ENCODE measurements at places on chromosomes 11 and 22.

DNA sequence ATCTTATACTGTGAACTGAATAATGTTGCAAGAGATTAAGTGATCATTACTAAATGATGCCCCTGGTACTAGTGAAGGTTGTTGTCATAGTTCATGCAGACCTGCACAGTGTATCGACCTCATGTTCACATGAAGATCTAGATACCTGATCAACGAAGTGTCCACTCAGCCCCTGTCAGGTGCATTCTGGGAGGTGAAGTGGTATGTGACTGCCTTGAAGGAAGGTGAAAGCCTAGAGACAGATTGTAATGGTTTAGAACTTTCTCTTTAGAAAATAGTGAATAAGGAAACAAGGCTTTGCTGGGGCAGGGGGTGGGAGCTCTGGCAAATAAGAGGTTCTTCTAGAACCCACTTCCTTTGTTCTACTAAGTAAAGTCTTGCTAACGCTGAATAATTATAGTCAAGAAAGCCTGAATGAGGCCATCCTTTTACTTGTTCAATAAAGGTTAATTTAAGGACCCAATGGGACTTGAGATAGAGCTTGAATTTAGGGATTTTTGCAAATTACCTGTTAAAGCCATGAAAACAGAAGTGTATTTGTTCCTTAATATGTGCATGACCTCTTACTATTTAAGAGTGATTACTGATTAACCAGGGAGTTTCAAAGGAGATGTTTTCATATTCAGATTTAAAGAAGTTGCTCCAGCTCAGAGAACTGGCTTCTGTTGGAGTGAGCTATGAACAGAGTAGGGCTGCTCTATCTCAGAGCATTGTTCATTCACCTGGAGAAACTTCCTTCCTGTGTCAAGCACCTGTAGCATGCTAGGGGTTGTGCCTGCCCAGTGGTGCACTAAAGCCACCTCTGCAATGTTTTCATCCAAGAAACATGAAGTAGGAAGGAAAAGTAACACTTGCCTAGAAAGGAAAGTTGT lies 45.3 kb downstream of the C22orf31 start:
- no peak for DNase-seq

DNA sequence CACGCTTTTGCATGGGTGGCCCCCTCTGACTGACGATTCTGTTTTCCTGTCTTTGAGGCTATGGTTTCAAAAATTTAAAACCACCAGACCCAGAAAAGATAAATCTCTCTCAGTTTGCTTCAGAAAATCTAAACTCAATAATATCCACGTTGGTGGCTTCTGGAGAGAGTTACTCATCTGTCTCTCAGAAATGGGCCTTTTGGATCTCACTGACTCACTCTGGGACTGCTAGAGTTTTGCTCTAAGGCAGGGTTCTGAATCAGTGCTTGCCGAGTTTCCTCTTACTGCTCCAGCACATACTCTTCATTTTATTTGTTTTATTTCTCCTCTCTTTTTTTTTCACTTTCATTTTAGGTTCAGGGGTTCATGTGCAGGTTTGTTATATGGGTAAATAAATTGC lies 305.7 kb downstream of the BLID start:
- DNase-seq, result no peak

- DNase-seq, result no peak
Observed at GRCh38 chr11:110776081-110776480, 63.8 kb upstream of the ARHGAP20 start.

DNA sequence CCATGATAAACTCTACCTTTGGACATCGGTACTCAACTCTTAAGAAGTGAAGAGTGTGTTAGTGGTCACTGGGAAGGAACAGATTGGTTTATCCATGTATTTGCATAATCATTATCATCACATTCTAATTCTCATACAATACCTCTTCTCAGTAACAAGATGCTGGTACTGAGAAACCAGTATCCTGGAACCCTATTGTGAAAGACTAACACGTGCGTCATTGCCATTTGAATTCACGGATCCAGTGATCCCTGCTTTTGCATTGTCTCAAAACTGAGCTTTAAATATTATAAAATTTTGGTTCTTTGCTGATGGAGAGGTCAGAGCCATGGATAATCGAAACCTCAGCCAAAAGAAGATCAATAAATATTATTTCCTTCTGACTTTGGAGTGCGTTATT lies 35.2 kb downstream of the KIRREL3 start:
- DNase-seq, result no peak

DNA sequence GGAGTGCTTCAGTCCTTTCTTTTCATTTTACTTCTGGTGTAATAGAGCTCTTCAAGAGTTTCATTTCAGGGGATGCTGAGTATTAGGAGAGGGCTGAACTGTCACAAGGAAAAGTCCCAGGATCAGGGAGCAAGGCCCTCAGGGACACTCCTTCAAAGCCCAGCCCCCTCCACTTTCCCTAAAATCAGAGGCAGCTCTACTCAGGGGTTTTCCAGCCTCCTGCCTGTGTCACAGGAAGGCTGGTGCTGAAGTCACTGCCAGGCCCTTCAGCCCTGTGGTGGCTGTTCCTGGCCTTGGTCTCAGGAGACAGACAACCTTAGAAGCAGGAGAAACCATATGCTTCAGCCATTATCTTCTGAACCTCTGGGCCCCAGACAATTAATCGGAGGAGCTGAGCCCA lies 36.4 kb upstream of the KIRREL3 start:
- DNase-seq, result no peak

DNA sequence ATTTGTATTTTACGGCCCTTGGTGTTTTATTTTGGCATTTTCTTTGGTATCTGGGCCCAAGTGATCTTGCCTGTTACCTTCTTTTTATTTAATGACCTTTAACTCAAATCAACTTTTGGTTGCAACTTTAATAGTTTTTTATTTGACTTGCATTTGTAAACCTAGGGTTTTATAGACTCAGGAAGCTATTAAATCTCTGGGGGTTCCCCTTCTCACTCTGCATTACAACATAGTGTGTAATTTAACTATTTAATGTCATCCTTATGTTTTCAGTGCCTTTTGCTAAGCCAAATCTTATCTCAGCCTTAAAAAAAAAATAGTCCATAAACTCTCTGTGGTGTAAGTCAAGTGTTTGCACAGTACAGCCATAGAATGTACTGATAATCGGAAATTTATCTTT lies 3.4 kb downstream of the FJX1 start:
- no peak for DNase-seq

DNA sequence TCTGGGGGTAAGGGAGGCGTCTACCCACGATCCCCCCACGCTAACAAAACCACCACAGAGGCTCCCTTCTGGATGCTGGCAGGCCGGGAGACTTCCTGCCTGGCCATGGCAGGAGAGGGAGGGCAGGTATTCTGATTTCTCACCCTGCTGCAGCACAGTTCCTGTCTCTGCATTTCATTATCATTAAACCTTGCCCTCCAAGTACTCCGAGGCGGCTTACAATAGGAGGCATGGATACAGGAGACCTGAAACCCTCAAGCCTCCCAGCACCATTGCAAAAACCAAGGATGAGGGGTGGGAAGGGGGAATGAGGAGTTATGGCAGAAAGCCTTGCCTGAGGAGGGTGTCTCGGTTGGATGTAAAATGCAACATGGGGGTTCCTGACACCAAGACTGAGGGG lies 44.1 kb upstream of the MN1 start:
- no peak for DNase-seq

GRCh38 chr22:45207533-45207932 lies 33.2 kb downstream of the KIAA0930 start:
- DNase-seq, result no peak

DNA sequence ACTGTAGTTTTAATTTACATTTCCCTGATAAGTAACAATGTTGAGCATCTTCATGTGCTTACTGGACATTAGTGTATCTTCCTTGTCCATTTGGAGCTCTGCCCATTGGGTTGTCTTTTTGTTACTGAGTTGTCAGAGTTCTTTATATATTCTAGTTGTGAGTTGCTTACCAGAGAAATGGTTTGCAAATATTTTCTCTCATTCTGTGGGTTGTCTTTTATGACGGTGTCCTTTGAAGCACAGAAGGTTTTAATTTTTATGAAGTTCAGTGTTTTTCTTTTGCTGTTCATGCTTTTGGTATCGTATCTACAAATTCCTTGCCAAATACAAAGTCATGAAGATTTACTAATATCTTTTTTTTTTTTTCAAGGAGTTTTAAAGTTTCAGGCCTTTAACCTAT lies 42.4 kb downstream of the ZBTB44 start:
- no peak for DNase-seq
